ENCODE measurements at places on chromosomes 13 and 19.

DNA sequence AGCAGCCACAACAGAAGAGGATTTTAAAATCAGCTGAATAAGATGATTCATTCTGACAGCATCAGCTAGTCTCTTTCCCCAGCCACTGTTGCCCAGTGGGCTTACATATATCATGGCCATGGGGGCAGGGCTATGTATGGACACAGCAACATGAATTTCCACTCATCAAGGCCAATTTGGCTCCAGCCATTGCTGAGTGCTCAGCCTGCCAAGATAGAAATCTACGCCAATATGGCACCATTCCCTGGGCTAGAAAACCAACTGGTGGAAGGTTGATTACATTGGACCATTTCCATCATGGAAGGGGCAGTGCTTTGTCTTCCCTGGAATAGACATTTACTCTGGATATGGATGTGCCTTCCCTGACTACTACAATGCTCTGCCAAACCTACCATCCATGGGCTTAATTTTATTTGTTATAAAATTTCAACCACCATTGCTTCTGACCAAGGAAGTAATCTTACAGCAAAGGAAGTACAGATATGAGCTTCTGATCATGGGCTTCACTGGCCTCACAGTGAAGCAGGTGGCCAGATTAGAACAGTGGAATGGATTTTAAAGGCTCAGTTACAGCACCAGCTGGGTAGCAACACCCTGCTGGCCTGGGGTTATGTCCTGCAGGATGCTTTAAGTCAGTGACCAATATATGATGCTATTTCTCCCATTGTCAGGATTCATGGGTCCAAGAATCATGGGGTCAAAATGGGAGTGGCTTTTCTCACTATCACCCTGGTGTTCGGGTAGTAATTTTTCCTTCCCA is 9.8 kb upstream of the ALOX5AP start:
- no peak for DNase-seq

- no peak for DNase-seq
Measured at GRCh38 chr19:7595466-7596133, at the start of gene CAMSAP3. Gene CAMSAP3 (plus strand): TSS chr19:7595863. CDS start chr19:7596003, 140 bp downstream.

DNA sequence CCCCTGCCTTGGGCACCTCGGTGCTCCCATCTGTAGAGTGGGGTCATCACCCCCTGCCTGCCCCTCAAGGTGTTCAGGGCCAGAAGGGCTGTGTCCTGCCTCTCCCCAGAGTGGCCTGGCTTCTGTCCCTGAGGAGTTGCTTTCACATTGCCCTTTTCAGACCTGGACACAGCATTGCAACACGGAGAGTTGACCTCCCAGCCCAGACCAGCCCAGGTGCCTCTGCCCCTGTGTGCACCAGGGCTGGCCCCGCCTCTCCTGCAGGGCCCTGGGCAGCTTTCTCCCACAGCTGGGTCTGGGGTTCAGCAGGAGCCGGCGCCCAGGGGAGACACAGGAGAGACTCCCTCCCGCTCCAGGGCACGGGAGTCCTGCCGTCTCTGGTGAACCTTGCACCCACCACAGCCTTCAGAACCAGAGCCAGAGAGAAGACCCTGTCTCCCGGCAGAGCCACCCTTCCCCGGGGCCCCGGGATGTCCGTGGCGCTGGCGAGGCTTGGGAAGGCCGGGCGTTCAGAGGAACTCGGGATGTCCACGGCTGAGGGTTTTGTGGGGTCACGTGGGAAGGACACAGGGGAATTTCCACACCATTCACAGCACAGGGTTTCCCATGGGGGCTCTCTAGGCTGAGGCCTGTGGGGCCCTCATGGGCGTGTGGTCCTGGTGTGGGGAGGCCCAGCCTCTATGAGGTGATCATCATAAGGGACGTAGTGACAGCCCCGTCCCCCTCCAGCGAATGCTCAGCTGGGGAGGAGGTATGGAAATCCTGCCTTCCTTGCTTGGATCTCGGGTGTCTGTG is 23.2 kb downstream of the C13orf46 start:
- DNase-seq: no peak

GRCh38 chr13:22162889-22163288 is 492.0 kb downstream of the FGF9 start:
- peak; percentile 75 for DNase-seq

DNA sequence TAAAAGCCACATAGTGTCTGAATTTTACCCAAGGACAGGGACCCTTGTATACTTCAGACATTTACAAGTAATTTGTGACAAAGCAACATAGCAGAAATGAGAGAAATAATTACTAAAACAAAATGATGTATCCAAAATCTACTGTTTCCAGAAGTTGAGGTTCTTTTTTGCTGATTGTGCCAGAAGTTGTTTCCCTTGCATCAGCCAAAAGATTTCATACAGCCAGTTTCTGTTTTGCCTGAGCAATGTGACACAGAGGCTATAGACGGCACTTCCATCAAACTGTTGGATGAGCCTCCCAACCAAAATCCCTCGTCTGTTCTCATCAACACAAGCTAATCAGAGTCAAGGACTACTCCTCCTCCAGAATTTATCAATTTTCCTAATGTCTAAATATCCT is 913.2 kb upstream of the GPC6 start:
- DNase-seq: no peak

GRCh38 chr13:97329331-97329730 is 104.6 kb upstream of the RAP2A start:
- no peak for DNase-seq

DNA sequence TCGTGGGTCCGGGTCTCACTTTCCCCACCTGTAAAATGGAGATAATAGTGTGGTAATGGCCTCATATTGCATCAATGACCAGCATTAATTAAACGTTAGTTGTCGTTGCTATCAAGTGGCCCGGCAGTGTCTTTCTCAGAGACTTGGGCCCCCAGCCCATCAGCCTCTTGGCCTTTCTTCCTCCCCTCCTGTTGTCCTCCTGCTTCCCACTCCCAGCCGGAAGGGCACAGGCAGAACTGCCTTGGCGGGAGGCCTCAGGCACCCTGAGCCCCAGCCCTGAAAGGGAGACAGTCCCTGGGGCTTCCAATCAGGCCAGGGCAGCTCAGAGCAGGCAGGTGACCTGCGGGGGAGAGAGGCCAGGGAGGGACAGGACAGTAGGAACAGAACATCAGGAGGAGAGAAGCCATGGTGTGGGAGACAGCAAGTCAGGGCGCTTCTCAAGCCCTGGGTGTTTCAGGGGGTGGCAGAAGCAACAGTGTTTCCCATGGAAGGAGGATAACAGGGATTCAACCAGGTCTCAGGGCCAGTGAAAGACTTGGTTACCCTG is 4.6 kb downstream of the MARK4 start:
- no peak for DNase-seq

DNA sequence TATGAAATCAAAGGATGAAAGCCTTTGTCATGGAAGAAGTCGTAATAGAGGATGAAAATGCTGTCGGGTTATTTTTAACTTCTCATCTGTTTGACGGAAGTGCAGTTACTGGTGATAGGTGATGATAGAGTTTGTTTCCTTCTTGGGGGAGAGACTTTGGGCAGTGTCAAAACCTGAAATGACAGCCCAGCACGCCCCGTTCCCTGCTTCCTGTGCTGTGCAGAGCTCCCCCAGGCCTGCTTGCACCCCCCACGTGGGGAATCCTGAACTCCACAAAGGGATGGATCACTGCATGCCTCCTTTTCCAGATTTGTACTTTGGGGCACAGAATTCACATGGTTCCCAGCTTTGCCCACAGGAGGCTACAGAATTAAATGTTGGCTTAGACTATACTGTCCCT is 102.7 kb downstream of the ATP11A start:
- DNase-seq: no peak

GRCh38 chr13:26382835-26383234 is 128.9 kb downstream of the CDK8 start:
- DNase-seq: no peak

- no peak for DNase-seq
Measured at GRCh38 chr13:60794751-60795150, 397.7 kb downstream of the TDRD3 start.

DNA sequence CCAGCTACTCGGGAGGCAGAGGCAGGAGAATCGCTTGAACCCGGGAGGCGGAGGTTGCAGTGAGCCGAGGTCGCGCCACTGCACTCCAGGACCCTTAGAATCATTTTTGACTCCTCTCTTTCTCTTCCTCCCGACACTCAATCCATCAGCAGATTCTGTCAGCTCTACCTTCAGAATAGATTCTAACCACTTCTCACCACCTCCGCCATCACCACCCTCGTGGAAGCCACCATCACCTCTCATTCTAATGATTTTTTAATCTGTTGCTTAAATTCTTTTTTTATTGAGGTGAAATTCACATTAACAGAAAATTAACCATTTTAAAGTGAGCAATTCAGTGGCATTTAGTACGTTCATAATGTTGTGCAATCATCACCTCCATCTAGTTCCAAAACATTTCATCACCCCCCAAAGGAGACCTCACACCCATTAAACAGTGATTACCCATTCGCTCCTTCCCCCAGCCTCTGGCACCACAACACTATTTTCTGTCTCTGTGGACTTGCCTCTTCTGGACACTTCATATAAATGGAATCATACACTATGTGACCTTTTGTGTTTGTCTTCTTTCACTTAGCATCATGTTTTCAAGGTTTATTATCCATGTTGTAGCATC is 5.0 kb upstream of the CCDC61 start:
- no peak for DNase-seq

- peak; percentile 93 for DNase-seq
Measured at GRCh38 chr19:42129399-42130253, 2.6 kb downstream of the POU2F2 start.

DNA sequence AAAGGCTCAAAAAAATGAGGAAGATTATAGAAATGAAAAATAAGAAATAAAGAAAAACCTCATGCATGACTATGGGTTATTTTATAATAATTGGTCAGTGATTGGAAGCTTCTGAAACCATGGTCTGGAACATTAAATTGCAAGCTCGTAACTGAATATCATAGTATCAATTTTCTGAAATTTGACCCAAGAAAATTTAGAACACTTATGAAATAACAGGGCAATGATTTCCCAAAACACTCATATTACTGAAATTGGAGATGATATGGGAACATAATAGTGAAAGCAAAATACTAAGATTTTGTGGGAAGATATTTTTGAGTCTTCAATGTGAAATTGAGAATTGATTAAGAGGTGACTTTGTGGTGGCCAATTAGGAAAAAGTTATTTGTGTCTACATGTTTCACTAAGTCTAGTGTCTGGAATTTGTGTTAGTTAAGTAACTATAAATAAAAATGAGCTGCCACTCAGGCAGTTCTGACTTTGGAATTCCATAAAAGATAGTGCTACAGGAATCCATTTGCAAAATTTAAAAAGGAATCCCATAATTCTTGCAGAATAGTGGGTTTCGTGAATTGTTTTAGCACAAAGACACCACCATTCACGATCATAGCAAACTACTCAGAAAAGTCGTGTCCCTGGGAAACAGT is 603.0 kb downstream of the LMO7 start:
- no peak for DNase-seq

DNA sequence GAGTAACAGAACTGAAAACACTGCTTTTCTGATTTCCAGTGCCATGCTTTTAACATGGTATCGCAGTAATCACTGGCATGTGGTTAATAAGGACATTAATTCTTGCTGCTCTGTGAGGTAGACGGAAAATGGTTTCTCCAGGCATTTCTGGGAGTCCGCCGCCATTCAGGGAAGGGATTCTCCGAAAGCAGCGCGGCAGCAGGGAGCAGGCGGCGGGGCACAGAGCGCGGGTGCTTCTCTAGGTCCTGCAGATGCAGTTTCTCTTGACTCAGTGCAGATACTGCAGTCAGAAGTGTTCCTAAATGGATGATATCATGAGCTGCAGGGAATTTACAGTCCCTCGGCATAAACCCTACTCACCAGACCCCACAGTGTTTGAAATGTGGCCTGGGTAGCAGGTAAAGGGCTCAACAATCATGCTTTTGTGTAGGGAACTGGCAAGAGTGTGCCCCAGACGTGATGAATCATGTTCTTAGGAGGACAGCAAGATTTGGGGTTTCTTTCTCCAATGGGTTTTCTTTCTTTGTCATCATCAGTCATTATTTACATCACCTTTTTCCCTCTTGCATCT is 338.6 kb upstream of the ARGLU1 start:
- no peak for DNase-seq

GRCh38 chr13:30755678-30756077 is 20.3 kb downstream of the ALOX5AP start:
- no peak for DNase-seq

Measured in MV-4-11 (cell line).